ENCODE measurements at places on chromosomes 11 and 22.
A peak's percentile ranks its signal among the peaks of the same experiment; 100 is the strongest.

DNA sequence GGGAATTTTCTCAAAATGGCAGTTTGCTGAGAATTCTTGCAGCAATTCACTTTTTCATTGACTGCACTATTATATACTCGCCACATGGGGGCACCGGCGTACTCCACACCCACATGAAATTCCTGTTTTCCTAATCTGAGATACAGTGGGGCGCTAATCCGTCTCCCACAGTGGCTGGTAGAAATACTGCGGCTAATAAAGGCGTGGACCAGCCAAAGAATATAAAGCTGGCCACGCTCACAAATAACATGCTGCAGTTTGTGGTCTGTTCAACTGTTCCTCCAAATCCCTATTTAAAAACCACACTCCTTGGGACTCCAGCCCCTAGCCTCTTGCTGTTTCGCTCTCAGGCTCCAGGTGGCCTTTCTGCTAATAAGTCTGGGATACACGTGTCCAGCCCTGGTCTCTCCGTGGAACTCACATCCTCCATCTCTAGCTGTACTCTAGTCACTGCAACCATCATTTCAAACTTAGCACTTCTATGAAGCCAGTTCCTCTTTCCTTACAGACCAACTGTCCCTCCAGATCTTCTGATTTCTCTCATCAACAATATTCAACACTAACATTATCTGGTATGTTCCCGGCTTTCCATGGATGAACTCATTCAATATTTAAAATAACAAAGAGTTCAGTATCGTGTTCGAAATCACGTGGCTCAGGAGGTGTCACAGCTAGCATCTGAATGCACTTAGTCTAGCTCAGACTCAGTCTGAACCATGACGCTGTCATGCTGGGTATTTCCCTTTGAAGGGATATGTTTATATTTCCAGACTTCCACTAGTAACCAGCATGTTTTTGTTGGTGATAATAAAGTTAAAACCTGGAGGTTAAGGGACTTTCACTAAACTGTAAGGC lies 22.0 kb downstream of the TBRG1 start:
- no peak for DNase-seq

DNA sequence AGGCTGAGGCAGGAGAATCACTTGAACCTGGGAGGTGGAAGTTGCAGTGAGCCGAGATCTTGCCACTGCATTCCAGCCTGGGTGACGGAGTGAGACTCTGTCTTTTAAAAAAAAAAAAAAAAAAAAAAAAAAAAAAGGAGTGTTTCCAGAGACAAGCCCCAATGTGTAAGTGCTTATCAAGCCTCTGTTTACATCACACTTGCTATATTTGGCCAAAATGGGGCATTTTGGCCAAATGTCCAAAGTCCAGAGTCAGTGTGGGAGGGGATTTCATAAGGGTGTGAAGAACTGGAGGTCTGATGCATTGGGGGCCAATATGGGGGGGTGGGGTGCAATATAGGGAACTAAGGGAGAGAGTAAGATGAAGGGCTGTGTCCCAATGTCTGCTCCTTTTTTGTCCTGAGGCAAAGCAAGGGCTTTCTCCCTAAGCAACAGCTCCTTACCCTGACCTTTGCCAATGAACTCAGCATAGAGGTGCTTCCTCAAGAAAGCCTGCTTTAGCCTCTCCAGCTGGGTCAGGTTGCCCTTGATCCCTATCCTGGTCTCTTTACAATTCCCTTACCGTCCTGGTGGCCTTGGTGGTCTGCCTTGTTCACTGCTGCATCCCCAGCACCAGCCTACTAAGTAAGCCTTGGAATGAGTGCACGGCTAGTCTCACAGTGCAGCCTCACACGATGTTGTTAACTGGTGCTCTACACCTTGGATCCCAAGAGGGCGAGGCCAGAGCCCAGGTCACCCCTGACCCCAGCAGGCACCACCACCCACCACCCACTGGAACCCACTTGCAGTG lies 14.1 kb upstream of the BCR start:
- no peak for DNase-seq

- DNase-seq, result no peak
Measured at GRCh38 chr11:17792161-17792560, 57.6 kb downstream of the KCNC1 start.

DNA sequence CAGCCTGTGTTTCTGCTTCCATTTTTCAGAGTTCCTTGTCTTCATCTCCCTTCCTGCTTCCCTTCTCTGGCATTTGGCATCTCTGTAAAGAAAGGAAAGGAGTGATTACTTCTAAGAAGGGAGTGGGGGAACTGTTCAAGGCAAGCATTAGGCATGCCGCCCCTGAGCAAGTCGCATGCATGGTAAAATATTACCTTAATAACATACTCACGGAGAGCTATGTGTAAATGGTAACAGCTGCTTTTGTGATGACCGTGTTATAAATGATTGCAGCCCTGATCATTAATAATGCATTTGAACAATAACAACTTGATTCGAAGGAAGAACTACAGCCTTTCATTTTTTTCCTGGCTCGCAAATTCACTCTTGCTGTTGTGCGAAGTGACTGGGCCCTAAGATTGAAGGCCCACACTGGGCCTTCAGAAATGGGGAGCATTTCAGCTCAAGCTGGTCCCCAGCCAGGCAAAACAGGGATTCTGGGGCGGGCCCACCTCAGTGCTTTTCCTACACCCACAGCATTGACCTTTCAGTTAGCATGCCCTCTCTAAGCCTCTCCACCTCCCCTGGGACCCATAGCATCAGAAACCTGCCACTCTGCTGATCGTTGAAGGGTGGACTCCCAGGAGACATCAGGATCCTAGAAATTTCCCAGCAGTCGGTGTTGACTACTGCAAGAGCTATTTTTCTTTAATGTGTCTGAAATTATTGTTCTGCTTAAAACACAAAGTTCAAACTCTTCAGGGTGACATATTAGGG lies 263.0 kb upstream of the CADM1 start:
- no peak for DNase-seq

DNA sequence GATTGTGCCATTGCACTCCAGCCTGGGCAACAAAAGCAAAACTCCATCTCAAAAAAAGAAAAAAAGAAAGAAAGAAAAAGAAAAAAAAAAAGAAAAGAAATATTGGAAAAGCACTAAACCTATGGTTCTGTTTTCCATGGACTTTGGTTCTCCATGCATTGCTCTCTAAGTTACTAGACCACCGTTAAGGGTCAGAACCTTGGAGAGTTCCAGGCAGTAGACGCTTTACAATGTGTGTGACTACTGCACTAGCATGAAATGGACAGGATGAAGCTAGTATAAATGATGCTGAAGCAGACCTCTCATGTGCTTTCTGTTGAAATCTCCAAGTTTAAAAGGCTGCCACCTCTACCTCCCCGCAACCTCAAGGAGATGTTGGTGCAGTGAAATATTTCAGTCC lies 63.5 kb downstream of the SIK2 start:
- DNase-seq, result no peak

- DNase-seq, result peak; percentile 72
Measured at GRCh38 chr11:65988791-65989592, 13.0 kb downstream of the EIF1AD start.

- no peak for DNase-seq
Measured at GRCh38 chr11:90564531-90564930, 341.7 kb upstream of the CHORDC1 start.

GRCh38 chr22:37167176-37167980 lies 17.7 kb upstream of the IL2RB start:
- no peak for DNase-seq

- no peak for DNase-seq
Measured at GRCh38 chr22:42287174-42287890, 16.9 kb upstream of the TCF20 start.

GRCh38 chr11:35765211-35765610 lies 102.6 kb downstream of the TRIM44 start:
- no peak for DNase-seq

DNA sequence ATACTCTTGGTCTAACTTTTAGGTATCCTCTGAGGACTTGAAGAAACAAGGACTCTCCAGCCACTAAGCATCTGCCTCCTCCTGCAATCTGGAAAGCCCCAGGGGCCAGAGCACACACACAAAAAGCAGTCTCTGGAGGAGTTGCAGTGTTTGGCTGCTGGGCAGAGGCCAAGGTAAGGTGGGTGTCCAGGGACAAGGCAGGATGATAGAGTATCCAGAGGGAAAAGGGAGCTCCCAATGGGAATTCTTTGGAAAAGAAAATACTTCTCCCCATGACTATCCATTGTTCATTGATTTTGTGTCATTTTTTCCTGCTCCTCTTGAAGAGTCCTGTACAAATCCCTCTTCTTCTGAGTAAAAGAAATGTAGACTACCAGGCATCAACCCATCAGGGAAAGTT lies at the start of gene OR52I2:
Gene OR52I2 (plus strand): TSS at position 301 of the 400 bp plus-strand sequence.
- DNase-seq, result no peak

GRCh38 chr22:38132794-38133193 lies 22.3 kb upstream of the BAIAP2L2 start:
- DNase-seq, result no peak

- no peak for DNase-seq
Measured at GRCh38 chr11:46322759-46323158, 24.5 kb upstream of the DGKZ start.
